Activated naive CD8-positive, alpha-beta T cell treated with anti-CD3 and anti-CD28 coated beads, Interleukin-2, amount 50 U/mL, for 24 hours (primary cell): ENCODE measurements at places on chromosomes 11 and 22.
A peak's percentile ranks its signal among the peaks of the same experiment; 100 is the strongest.

DNA sequence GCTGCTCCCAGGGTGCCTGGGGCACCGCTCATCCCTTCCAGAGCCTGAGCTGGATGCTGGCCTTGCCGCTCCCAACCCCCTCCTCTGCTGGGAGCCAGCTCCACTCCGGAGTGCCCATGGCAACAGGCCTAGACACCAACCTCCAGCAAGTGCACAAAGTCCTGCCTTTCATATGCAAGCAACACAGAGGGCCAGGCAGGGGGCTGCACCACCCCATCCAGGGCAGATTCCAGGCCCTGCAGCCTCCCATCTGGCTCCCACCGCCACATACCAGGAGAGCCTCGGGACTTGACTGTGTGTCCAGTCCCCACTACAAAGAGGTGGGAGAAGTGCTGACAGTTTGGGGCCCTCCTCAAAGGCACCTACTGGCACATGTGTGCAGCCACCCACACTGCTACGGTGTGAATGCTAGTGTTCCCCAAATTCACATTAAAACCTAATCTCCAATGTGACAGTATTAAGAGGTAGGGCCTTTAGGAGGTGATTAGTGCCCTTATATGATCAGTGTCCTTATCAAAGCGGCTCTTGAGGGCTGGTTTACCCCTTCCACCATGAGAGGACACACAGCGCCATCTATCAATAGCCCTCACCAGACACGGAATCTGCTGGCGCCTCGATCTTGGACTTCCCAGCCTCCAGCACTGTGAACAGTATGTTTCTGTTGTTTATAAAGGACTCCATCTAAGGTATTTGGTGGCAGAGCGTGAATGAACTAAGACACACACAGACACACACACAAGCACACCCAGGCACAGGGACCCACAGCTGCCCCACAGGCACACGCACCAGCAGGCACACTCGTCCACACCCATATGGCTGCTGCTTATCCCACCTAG lies 16.2 kb downstream of the ARVCF start:
- no peak for DNase-seq

- DNase-seq = no peak
Measured at GRCh38 chr11:105907319-105907718, 114.7 kb downstream of the MSANTD4 start.

DNA sequence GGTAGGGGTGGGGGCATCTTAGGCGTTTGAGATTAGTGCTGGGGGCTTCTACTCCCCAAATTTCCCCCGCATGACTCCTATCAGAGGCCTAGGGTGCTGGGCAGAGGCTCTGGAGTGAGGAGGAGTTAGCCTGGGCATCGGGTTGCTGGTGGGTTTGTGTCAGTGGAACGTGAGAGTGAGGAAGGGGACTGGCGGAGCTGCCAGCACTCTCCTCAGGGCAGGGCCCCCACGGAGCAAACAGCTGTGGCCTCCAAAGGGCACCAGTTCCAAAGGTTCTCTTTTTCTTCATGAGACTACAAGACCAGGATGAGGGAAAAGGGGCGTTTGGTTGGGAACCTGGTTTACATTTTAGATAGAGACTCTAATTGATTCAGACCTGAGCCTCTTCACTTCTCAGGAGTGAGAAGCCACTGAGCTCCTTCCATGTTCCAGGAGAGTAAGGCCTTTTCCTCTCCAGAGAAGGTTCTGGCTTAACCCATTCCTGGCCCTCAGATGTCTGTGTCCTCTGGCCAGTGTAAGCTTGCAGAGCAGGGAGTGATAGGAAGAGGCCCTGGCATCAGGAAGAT lies 35.6 kb upstream of the CDON start:
- no peak for DNase-seq

DNA sequence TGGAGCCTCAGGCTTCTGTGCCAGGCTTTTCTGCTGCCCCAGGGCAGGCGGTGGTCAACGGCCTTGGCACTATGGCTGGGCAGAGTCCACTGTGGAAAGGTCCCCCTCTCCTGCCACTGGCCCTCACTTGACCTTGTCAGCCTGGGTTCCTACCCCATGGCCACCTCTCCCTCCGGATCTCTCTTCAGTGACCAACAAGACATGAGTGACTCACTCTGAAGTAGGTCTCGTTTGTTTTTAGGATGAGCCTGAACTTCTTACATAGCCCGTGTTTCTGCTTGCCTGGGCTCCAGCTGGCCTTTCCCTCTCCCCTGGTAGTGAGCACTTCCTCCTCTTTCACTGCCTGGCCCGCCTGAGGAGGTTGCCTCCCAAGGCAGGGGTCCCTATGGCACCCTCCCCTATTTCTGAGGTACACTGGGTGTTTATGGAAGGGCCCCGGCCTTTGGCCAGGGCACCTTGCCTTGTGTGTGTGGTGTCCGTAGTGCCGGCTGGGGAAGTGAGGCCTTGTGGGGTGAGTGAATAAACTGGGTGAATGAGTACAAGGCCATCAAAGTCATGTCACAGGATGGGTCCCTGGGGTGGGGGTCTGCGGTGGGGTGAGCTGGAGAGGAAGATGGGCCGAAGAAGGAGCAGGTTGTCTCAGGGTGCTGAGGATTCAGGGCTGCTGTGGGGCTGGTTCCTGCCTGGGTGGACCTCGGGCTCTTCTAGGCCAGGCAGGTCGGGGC lies 5.0 kb downstream of the SHANK3 start:
- DNase-seq = no peak

DNA sequence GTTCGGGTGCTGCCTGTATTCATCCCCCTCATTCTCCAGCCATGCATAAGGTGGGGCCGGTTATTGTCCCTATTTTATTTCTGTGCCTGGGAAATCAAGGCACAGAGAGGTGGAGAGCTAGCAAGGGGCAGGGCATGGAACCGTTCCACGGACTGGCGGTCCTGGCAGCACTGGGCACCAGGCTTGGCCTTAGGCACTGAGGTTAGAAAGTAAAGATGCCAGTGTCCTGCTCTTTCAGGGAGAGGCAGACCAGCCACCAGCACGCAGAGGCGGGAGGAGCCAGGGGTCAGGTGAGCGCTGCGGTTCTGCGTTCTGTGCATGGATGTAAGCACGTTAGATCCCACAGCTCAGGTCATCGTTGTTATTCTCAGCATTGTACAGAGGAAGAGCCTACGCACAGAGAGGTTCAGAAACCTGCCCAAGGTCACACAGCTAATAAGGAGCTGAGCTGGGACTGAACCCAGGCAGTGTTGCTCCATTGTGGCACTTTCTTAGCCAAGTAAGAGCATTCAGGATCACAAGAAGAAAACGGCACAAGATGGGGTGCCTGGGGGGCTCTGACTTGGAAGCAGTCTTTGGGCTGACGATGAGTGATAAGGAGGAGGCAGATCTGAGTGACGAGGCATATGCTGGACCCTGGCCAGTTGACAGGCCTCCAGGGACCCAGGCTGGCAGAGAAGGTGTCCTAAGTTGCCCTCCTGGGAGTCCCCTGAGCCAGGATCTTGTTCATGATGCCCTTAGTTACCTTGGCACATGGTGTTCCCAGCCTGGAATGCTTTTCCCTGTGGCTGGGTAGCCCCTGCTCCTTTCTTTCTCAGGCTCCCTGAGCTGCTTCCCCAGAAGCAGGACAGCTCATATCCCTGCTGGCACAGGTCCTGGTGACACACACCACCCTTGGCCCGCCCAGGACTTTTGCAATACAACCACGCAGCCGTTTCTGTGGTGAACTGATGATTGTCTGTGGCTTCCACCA lies 41.1 kb downstream of the OSBPL5 start:
- no peak for DNase-seq

DNA sequence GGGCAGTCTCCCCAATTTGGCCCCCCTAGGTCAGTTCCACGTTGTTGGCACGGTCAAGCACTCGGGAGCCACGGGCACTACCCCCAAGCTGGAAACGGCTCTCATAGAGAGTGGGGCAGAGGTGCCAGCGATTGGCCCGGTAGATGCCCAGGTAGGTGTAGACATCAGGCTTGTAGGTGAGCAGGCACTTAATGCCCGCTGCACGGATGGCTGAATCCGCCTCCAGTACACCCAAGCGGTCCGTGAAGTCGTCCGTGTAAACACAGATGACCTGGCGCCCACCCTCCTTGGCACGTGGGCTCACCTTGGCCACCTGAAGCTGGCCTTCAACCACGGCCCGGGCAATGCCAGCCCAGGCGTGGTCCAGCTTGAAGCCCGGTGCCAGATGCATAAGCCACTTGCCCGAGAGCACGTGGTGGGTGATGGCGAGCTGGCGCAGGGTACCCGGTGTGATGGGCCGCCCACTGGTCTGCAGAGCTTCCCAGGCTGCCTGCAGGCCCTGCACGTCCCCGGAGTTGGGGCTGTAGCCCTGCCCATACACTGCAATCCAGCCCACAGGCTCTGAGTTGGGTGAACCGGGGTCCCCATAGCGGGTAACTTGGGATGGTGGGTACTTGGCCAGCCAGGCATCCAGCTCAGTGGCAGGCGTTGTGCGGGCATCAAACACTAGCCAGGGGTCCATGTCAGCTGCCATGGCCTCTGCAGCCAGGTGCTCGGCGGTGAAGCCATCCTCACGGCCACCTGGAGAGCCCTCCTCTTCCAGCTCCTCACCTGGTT lies 1.2 kb downstream of the C11orf68 start:
- no peak for DNase-seq

DNA sequence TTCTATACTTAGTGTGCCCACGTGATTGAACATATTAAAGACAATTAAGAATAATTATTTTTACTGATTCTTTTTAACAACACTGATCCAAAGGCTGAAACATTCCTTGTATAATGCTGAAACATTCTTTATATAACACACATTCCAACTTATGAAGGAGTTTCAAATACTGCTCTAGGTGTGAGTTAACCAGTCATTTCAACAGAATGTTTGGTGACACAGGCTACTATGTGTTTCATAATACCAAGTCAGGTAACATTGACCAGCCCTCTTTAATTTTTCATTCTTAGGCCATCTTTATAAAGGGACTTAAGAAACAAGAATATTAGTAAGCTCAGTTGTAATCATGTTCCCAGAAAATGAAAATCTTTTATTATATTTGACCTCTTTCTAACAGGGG lies 136.6 kb downstream of the ELP4 start:
- no peak for DNase-seq

GRCh38 chr11:19890308-19890707 lies 177.7 kb downstream of the NAV2 start:
- no peak for DNase-seq

GRCh38 chr11:74283580-74284180 lies 27.8 kb downstream of the P4HA3 start:
- DNase-seq = no peak

GRCh38 chr22:26461188-26461810 lies 22.3 kb downstream of the HPS4 start:
- DNase-seq = peak; percentile 64

DNA sequence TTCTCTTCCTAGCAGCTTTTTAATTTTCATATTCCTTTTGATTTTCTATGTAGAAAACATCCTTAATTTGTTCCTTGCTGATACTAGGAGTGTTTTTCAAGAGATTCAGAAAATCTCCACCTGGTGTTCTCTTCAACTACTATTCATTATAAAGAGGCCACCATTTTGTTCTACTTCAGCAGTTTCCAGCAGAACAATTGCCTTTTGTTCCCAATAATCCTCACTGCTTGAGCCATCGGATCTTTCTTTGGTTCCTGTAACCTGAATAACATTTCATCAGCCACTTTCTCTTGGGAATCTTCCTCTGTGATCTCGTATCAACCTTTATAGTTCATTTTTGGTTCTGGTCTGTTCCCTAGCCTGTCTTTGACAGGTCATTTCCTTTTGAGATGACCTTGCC lies 1.8 kb upstream of the OR10A5 start:
- no peak for DNase-seq

DNA sequence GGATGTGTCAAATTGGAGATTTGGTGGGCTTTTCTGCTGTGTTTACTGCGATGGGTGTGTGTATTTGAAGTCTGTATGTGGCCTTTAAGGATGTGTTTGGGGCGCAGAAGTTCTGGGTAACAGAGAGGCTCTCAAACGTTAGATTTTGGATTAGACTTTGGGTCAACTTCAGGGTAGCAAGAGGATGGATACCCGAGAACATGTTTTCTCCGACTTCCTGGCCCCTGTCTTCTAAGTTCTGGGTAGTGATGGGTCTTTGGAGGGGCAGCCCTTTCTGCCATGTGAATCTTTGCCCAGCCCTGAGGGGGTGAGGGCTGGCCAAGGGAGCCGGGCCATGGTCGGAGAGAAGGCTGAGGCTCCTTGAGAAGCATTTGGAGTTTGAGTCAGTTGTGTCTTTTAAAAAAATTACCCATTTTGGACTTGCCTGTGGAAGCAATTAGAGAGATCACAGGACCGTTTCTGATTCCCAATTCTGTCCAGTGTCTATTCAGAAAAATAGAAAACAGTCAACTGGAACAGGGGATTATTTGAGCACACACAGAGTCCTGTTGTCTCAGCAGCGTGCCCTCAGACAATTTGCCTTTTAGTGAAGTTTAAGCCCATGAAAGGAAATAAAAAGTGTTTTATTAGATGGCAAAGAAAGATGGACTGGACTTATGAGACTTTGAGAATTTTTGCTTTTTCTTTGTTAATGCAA lies 114.4 kb downstream of the PTPRJ start:
- no peak for DNase-seq

DNA sequence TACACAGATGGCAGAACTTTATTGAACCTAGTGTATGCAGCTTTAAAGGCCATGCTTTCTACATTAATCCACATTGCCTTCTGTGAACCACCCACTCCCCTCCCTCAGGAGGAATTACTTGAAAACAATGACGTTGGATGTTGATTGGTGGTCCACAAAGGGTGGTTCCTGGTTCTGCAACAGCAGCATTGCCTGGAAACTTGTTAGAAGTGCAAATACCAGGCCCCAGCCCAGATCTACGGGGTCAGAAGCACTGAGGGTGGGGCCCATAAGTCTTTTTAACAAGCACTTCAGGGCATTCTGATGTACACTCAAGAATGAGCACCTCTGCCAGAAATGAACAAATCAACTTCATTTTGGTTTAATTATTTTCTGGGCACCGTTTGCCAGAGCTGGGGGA lies 91.0 kb downstream of the ISX start:
- DNase-seq = no peak

GRCh38 chr11:16097543-16097942 lies 258.8 kb downstream of the SOX6 start:
- no peak for DNase-seq

DNA sequence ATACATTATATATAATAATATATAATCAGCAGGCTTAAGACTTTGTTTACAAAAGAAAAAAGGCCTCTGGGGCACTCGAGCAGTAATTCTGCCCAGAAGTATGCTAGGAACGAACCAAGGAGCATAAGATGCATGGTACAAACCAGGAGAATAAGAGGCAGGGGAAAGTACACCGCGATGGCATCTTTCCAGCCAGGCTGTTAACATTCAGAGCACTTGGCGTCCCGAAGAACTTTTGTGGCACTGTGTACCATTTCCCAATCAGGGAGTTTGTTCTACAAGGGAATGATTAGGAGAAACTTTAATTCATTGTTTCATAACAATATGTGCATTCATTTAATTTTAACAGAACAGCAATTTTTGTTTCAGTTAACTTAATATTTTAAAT lies 125.1 kb downstream of the WT1 start:
- DNase-seq = no peak

DNA sequence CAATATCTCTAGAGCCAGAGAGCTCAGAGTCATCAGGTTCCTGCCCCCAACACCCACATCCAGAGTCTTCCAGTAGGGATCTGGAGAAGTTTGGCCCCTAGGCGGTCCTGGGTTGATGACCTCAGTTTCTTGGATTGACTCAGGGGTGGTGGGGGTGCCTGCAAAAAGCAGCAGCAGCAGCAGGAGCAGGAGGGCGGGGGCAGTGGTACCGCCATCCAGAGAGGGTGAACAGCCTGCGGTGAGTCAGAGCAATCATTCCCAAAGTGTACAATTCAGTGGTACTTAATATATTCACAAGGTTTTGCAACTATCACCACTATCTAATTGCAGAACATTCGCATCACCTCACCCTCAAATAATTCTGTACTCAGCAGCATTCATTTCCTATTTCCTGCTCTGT lies 9.9 kb upstream of the SEC14L3 start:
- DNase-seq = no peak

GRCh38 chr11:9150501-9150900 lies 59.1 kb upstream of the SCUBE2 start:
- no peak for DNase-seq

GRCh38 chr11:73461335-73461840 lies 85.2 kb downstream of the RELT start:
- DNase-seq = no peak
